ENCODE measurements at places on chromosomes 4 and X.
A peak's percentile ranks its signal among the peaks of the same experiment; 100 is the strongest.

DNA sequence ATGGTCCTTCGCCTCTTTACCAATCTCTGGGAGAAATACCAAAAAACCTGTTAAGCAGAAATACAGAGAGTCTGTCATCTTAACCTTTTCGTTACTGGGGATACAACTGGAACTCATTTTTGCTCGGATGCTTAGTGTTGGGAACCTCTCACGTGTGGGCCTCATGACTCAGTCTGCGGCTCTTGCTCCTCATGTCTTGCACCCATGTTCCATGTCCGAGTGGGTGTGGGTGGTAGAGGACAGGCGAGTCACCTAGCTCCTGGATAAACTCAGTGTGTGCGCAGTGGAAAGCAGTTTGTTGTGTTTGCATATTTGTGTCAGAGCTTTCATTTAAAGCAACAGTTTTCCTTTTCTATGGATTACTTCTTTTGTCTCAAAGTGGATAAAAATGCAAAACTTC is 70.6 kb downstream of the TNIP2 start:
- DNase-seq = no peak

GRCh38 chrX:97215186-97215585 is 331.5 kb downstream of the RPA4 start:
- DNase-seq = no peak

- no peak for DNase-seq
Measured at GRCh38 chr4:155974476-155974749, 20.7 kb upstream of the CTSO start.

- DNase-seq = no peak
Measured at GRCh38 chr4:157225096-157225495, 4.6 kb downstream of the GRIA2 start.

DNA sequence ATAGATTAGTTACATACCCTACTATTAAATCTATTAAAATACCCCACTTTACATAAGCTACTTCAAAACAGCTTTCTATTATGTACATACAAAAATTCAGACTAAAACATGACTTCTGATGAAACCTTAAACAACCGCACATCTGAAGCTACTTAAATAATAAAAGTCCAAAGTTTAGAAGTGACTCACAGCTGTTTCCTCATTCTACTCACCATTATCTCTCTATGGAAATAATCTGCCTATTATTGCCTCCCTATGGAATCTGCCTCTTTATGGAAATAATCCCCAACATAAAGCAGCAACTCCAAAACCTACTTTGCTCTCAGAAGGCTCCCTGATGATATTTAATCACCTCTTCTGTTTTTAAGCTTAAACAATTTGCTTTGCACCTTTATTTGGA is 15.7 kb upstream of the BANK1 start:
- no peak for DNase-seq

DNA sequence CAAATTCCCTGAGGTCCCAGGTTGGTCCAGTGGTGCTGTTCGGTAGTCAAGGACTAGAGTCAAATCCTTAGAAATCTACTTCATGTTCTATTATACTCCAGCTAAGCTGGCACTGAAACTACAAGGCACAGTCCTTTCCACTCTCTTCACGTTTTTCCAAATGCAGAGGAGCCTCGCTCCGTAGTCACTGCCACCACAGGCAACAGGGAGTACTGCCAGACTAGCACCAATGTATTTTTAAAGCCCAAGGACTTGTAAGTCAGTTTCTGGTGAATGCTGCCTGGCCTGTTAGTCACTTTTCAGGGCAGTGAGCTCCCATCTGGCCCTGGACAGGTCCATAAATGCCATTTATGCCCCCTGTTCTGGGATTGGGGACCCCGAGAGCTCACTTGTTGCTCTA is 323.5 kb downstream of the FAM47A start:
- DNase-seq = no peak

DNA sequence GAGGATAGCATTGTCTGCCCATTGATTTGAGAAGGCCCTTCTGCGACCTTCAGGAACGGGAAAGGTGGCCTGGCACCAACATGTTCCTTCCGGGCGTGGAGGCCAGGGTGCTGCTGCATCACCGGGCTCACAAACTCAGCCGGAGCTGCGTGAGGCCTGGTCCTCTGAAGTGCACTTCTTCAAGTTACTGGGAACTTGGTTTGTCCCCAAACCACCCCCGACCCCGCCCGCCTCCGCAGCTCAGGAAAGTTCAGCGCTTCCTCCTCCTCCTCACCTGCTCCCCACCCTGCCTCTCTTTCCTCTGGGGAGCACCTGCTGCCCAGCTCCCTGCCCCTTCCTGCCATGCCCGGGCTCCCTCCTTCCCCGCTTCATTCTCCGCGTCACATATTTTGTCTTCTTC is 116.0 kb upstream of the LRPAP1 start:
- DNase-seq = no peak

- DNase-seq = no peak
Measured at GRCh38 chr4:180792541-180792940, 1450.7 kb upstream of the TENM3 start.

GRCh38 chr4:176188654-176189053 is 6.7 kb downstream of the SPATA4 start:
- no peak for DNase-seq

- no peak for DNase-seq
Measured at GRCh38 chrX:70592091-70592490, 147.5 kb downstream of the DLG3 start.

DNA sequence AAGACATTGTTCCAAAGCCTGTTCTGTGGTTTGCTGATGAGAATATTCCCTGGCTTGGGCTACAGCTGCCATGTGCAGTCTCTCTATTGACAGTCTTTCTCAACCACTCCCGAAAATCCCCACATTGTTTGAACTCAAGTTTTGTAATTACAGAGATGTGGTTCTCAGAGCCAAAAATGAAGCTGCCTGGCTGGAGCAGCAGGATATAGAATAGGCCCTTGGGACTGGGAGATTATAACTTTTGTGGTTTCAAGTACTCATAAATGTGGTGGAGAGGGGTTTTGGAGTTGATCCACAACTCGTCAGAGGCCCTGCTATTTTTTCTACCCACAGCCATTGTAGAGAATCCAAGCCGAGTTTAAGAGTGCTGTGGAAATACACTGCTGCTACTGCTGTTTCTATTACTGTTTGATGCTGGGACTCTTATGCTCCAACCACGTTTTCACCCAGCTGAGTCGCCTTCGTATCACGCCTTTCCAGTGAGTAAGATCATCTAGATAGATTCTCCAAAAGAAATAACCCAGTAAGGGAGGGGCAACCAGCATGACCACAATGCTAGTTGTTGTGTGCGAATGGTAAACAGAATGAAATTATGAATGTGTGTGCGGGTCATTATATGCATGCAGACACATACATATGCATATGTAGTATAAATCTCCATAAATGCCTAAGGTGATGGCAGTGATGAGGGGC is 57.1 kb upstream of the ATXN3L start:
- DNase-seq = peak; percentile 82

DNA sequence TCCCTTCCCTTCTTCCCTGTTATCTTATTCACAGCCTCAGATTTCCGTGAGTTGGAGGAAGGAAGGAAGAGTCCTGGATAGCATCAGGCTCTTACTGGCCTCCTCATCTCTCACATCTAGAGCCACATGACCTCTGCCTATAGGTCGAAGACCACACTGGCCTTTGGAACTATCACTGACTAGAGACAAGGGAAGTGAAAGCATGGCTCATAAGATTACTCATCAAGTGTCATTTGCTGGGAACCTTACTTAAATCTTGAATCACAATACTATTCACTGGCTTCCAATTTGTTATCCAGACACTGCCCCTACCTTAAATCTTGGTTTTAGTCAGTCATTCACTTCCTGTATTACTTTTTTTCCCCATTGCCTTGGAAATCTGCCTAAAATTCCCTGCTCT is 61.6 kb upstream of the MTMR8 start:
- DNase-seq = no peak

DNA sequence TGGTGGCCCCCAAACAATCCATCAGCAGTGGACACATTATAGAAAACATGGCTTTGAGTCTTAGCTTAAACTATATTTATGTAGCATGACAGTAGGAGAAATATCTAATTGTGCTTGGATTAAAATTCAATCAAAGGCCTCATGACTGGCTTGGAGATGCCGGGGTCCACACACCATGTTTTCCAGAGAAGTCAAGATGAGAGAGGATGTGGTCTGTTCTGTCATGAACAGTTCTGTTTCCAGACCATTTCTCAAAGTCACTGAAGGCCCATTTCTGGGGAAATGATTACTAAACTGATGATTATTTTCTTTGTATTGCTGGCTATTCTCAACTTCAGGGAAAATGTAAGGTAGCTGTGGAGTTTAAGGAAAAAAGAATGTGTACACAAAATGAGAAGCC is 76.3 kb downstream of the C4orf51 start:
- no peak for DNase-seq

- no peak for DNase-seq
Measured at GRCh38 chr4:2489841-2490552, 21.1 kb downstream of the RNF4 start.

GRCh38 chr4:2810388-2810787 is 17.5 kb downstream of the SH3BP2 start:
- no peak for DNase-seq

DNA sequence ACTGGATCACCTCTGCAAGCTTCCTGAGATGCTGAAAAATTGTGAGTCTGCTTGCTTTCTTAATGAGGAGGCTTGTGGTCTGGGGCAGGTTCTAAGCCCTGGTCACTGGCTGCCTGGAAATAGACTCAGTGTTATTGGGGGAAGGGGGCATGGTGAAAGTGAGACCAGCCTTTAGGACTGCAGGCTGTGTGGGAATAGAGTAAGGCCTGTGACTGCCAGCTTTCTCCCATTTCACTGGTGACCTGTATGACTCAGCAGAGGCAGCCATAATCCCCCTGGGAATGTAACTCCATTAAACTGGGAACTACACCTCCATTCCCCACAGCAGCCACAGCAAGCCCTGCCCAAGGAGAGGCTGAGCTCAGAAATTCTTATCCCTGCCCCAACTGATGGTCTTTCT is 55.9 kb upstream of the IL15 start:
- no peak for DNase-seq

DNA sequence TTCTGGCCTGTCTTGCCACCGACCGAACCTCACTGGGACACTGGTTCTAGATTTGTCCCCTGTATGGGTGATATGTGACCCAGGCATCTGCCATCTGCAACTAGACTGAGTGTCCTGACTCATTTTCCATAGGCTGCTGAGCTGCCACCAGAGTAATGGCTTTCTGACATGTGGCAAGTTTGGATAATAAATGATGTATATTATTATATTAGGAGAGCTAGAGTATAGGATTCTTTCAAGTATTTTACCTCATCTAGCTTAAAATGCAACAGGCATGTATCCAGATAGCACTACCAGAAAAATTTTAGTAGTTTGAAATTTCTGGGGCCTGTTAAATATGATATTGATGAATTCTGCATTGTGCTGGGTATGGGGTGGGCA is 15.8 kb upstream of the PGRMC2 start:
- DNase-seq = no peak

DNA sequence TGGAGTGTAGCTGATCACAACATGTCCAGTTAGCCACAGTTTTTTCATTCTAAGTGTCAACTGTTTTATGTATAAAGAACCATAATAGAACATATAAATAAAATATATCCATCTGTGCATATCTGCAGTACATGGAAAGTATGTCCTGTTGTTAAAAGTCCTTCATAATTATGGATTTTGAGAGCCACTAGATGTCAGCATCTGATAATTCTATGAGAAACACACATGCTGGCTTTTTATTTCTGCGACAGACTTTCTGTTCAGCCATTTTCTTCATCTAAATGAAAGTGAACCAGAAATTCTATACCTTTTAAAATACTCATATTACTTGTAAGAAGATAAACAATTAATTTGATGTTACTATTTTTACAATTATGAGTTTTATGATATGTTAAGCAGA is 251.5 kb downstream of the GPM6A start:
- peak; percentile 9 for DNase-seq

DNA sequence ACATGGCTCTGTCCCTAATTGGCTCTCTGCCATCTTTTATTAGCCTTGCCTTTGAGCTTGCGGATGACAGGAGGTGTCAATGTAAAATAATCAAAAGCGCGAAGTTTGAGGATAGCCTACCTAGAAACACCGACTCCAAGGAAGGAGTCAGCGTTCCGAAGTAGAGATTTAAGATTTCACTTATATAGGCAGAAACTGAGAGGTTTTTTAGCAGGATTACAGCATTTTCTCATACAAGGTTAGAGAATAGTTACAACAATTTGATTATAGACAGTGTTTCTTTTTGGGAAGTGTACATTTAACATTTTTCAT is 499 bp upstream of the NFXL1 start:
- no peak for DNase-seq

DNA sequence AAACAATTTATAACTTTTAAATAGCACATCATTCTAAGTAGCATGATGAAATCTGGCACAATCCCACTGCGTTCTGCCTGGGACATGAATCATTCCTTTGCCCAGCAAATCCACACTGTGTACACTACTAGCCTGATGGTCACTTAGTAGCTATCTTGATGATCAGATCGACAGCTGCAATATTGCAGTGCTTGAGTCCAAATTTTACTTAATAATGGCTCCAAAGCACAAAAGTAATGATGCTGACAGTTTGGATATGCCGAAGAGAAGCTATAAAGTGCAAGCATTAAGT is 86.6 kb upstream of the NPNT start:
- no peak for DNase-seq

- peak; percentile 91 for DNase-seq
Measured at GRCh38 chr4:6916587-6917460, 7.2 kb downstream of the TBC1D14 start.

- DNase-seq = no peak
Measured at GRCh38 chr4:78451407-78451806, 100.2 kb upstream of the ANXA3 start.

- no peak for DNase-seq
Measured at GRCh38 chr4:33357121-33357520, 2637.0 kb downstream of the PCDH7 start.

DNA sequence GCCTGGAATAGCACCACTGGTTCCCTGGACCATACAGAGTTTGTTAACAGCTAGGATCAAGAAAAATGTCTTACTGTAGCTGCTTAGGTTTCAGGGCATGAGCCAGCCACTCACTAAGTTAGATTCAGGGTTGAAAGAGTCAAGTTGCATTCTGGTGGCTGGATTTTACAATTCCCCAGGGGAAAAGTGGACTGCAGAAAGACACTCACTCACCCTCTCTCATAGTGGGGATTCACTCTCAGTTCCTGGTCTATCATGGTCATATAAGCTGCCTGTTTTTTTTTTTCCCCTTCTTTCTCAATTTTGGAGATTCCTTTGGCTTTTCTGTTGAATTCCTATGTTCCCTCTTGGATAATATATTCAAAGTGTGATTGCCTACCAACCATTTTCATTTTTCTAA is 744.2 kb upstream of the GRIA3 start:
- DNase-seq = no peak

DNA sequence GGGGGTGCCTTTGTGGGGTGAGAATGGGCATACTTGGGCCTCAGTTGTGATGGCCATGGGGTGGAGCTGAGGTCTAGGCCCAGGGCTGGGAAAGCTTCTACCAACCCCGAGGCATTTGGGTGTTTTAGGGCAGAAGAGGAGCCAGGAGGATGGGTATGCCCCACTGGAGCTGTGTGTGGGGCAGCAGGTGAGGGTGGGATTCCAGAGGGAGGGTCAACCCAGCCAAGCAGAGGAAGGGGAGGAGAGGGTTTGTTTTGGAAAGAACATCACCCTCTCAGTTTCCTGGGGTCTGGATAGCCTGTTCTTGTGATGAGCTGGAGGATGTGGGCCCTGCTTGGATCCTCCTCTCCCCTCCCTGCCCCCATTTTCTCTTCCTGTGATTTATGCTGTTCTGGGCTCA is 620 bp downstream of the IL9R start:
- no peak for DNase-seq

GRCh38 chrX:102958794-102959193 is 21.7 kb downstream of the RAB40AL start:
- peak; percentile 71 for DNase-seq
